ENCODE measurements at places on chromosomes 5 and 9. TPM values are rescaled to one million over a fixed set of nuclear protein-coding genes. Genes with fewer than 3 reads are reported as not detected.

DNA sequence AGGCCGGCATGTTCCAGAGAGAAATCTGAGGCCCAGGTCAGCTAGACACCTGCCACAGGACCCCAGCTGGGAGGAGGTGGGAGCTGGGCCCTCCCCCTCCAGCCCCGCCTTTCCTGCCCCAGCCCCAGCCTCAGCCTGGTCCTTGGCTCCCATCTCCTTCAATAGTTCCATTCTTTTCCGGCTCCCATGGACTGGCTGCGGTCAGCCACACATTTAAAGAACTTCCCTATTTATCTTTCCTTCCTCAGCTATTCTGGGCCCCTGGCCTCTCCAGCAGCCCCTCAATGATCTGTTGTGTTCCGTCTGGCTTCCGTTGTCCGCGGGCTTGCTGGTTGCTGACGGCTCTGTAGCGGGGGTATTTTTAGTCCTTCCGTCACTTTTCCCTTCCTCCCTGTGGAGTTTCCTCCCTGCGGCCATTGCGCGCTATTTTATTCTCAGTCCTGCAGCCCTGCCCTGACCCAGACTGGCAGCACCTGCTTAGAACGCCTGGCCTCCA, 73.8 kb downstream of the AMBP start:
- no peak for DNase-seq

- no peak for DNase-seq
Observed at GRCh38 chr5:135239453-135240282, 159.4 kb downstream of the MACROH2A1 start.

- no peak for DNase-seq
Observed at GRCh38 chr5:67020096-67020615, 176.4 kb downstream of the CD180 start.

GRCh38 chr9:131103024-131103423, 6.7 kb downstream of the AIF1L start:
- DNase-seq, result no peak

Gene CDKN2A
- not detected for total RNA-seq

GRCh38 chr9:114994768-114995167, 64.4 kb upstream of the TNFSF8 start:
- no peak for DNase-seq

GRCh38 chr9:37273595-37273994, 148.9 kb upstream of the GRHPR start:
- DNase-seq, result no peak

GRCh38 chr5:141870871-141871270, 7.3 kb downstream of the PCDH1 start:
- DNase-seq, result no peak

GRCh38 chr5:176716320-176716719, 69.0 kb downstream of the TSPAN17 start:
- DNase-seq, result no peak

DNA sequence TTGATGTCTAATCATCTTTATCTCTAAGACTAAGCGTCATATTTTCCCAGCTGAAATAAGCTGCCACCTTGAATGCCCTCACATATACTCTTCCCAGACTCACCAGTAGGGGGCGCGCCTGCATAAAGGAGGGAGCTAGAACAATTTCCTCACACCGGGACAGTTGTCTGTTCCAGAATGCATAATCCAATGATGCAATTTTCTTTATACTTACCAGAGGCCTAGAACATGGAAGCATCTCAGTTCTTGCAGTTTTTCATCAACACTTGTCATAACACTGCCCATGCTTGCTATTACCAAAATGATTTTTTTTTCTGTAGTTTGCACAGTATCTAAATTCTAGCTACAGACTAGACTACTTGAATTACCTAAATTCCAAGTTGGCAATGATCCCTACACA, 203.9 kb downstream of the FRMD3 start:
- peak; percentile 89 for DNase-seq

GRCh38 chr5:22591461-22591860, 261.7 kb downstream of the CDH12 start:
- no peak for DNase-seq

Gene SAXO1
- total RNA-seq, result 0.37 TPM

Gene ITGA1
- total RNA-seq, result 0.96 TPM

DNA sequence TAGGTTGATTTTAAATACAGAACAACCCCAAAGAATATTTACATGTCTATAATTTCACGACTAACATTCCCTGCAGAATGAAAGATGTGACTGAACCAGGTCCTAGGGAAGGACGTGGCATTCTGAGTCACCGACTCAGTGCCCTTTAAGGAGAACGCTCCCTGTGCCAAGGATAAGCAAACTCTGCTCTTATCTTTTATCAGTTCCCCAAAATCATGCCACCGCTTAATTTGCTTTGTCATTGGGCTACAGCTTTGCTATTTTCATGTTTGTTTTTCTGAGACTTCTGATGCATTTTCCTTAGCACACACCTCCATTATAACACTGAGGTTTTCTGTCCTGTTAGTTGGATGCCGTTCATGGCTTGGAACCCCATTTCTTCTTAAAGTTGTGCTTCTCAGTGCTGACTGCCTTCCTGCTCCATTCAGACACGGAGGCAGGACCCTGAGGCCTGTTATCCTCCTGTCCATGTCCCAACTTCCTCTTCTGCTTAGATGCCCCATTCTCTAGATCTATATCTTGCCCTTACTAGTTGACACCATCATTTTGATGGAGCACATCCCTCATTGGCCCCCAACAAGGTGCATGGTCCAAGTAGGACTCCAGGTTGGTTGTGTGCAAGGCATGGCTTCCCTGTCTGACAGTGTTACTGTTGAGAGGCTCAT, 11.2 kb upstream of the SEMA4D start:
- no peak for DNase-seq

DNA sequence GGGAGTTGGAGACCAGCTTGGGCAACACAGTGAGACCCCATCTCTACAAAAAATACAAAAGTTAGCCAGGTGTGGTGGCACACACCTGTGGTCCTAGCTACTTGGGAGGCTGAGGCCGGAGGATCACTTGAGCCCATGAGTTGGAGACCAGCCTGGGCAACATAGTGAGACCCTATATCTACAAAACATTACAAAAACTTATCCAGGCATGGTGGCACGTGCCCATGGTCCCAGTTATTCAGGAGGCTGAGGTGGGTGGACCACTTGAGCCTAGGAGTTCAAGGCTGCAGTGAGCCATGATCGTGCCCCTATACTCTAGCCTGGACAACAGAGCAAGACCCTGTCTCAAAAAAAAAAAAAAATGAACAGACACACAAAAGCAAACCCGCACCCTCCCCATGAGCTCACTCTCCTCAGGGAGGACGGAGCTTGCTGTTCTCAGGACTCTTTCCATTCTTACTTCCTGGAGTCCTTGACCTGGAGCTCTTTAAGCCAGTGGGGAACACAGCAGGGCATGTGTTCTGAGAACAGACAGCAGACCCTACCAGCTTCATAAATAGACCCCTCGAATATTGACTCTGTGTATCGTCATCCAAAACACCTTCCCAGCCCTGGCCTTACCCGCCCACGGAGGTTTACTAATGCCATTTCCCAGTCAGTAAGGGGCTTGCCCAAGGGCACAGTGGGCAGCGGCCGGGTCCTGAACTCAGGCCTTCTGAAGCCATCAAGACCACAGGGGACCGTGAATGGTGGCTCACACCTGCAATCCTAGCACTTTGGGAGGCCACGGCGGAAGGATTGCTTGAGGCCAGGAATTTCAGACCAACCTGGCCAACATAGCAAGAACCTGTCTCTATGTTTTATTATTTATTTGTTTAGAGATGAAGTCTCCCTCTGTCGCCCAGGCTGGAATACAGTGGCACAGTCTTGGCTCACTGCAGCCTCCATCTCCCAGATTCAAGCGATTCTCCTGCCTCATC, 11.1 kb downstream of the PTGES2 start:
- no peak for DNase-seq

Gene KCNN2
- 2.3 TPM for total RNA-seq

Gene DEPDC1B
- total RNA-seq, result 8.2 TPM

DNA sequence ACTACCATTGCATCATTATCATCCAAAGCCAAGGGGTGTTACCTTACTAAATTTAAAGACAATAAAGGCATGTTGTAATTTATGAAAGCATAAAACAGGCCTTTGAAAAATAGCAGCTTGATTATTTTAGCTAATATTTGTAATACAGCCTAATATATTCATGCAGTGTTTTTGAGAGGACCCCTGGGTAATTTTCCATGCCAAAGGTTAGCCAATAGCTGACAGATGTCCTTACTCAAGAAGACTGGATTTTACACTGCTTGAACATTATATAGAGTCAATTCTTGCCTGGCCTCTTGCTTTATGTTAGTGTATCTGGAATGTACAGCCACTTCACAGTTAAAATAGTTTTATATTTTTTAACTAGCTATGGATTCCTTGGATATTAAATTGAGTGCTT, 337.8 kb upstream of the PAPPA start:
- no peak for DNase-seq

DNA sequence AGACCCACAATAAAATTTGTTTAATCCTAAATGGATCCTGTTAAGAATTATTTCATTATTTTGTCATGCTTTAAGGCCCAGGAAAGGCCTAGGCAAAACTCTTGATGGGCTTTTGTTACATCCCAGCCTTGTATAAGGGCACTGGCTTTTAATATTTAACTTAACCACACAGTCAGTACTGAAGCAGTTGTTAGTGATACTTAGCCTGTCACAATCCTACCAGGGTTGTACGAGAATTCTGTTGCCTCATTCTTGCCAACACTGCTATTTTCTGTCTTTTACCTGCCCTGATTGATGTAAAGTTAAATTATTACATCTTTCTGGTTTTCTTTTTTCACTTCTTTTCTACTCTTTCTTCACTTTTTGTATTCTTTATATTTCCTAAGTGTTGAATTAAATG, 10.9 kb downstream of the ZNF169 start:
- no peak for DNase-seq

Gene ACSL6
- 8.1 TPM for total RNA-seq

- no peak for DNase-seq
Observed at GRCh38 chr9:112570671-112571167, 84.1 kb downstream of the KIAA1958 start.

DNA sequence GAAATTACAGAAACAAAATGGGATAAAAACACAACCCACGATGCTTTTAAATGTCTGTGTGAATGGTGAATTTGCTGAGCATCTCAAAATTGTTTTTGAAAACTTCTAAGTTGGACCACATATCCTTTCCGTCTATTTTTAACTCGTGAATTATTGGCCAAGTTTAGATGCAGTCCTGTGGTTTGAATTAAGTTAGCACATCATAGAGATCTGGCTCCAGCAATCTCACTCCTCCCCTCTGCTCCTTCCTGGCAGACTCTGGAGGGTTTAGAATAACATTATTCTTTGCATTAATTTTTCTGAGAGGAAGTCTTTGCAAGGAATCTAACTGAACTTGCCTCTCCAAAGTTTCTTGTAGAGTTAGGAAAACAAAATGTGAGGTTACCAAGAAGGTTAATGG, 14.5 kb upstream of the ANKRD55 start:
- DNase-seq, result no peak

GRCh38 chr9:76859860-76860259, 46.1 kb downstream of the PRUNE2 start:
- no peak for DNase-seq

- no peak for DNase-seq
Observed at GRCh38 chr5:163908253-163908652, 402.8 kb downstream of the MAT2B start.

- no peak for DNase-seq
Observed at GRCh38 chr5:13695076-13695712, 249.3 kb downstream of the DNAH5 start.

Gene OLFM1
- total RNA-seq, result 387 TPM

- no peak for DNase-seq
Observed at GRCh38 chr9:122337556-122337929, 33.3 kb upstream of the PTGS1 start.

Gene SLC4A9
- total RNA-seq, result not detected

Gene LURAP1L
- total RNA-seq, result 25.6 TPM

DNA sequence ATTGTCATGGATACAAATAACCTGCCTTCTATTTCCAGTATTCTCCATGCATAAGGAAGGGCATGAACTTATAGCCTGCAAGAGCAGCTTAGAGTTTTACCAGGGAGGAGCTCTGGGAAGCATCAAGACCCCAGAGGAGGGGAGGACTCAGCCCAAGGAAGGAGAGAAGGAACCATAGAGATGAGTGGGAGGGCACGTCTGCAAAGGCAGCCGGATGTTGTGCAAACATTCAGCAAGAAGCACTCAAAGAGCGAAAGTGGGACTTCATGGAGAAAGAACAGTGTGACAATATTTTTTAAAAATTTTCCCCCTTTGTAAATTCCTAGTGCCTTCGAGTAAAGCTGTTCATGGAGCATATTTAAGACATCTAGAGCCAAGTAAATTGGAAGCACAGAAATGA, 270.1 kb upstream of the PTGER4 start:
- no peak for DNase-seq

GRCh38 chr5:136598802-136599404, 233.6 kb upstream of the TRPC7 start:
- DNase-seq, result no peak

- no peak for DNase-seq
Observed at GRCh38 chr9:35436933-35437332, 53.0 kb upstream of the RUSC2 start.

Gene EQTN
- total RNA-seq, result not detected

- DNase-seq, result no peak
Observed at GRCh38 chr9:1013021-1013420, 36.6 kb downstream of the DMRT3 start.

Gene RICTOR
- total RNA-seq, result 39.3 TPM

DNA sequence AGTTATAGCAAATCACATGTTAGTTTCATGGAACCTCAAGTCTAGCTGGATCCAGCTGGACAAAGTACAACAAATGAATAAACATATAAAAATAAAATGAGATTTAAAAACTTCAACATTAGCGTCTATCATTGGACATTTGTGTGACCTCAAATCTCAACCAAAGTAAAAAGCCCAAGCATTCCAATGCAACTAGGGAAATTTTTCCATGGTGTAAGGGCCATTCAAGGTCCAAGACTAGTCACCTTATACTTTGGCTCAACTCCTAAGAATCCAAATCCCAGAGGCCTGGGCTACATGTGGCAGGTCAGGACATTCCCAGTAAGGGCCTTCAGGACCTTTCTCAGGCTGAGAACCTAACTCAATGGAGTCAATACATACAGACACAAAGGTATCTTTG, 137.4 kb upstream of the DMAC1 start:
- no peak for DNase-seq

DNA sequence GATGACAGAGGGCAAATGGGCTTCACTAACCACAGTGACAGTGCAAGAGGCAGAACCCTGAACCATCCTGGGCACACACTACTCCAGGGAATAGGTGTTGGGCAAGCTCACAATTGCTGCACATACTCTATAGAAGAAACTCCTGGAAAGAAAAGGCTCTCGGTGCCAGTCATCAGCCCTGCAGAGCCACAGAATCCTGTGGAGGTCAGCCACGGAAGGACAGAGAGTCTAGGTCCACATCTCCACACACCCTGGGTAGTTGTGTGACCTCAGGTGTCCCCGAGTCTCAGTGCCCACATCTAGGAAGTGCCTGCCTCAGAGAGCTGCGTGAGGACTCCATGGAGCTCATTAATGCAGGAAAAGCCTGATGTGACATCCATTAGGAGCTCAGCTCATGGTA, 16.0 kb upstream of the ANGPTL2 start:
- DNase-seq, result no peak

Gene PDE6A
- not detected for total RNA-seq

Data from glutamatergic neuron (in vitro differentiated cells).